ENCODE measurements at places on chromosomes 16 and 17.

- DNase-seq = no peak
These were observed 140.2 kb upstream of the ADAMTS18 start for GRCh38 chr16:77574867-77575624.

DNA sequence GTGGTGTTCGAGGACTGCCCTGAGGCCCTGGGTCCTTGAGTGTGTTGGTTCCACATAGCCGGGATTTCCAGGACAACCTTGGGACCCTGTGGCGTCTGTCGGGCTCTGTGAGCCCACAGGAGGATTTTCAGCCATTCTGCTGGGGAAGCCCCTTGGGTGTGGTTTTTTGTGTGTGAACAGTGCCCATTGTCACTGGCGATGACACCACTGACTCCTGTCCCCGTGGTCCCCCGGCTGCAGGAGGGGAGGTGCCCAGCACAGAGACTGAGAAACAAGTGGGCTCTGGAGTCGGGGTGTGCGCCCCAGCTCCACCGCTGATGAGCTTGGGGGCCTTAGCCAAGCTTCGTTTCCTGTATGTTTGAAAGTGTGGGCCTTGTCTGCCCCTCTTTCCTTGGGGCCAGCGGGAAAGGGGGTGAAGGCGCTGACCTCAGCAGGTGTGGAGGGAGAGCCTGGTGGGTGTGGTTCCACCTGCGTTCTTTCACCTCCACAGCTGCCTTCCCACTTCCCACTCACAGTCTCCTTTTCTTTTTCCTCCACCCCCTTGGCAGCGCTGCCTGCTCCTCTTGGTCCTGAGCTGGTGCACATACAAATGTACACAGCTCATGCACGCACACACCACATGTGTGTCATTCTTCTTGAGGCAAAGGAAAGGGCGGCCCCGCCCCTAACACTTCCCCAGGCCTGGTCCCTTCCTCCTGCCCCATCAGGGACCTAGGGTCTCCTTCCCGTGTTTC lies 16.1 kb downstream of the MGRN1 start:
- DNase-seq = no peak

GRCh38 chr17:78726513-78726912 lies 55.6 kb downstream of the CYTH1 start:
- no peak for DNase-seq

DNA sequence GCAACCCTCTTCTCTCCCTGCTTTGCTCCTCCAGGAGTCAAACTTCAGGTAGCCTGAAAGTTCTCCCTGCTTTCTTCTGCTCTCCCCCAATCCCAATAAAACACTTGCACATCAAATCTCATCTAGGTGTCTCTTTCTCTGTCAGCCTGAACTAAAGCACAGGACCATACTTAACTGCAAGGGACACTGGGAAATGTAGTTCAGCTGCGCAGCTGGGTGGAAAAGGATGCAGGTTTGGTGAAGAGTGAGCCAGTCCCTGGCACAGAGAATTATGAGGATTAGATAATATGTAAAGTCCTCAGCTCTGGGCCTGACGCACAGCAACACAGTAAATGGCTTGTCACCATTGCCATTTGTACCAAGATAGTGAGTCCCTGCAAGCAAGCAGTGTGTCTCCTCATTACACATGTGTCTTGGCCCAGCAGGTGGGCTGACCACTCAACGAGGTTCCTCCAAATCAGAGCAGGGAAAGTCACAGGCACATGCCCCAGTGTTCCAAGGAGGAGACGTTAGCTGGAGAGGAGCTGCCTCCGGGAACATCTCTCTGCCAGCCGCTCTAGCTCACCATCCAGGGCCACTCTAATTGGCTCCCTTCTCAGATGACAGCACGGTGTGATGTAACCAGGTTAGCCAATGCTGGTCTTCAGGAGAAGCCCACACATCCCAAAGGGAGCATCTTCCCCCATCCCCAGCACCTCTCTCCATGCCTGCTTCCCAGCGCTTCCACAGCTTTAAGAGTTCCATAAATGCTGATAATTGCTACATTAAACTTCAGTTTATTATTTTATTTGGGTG lies 29.7 kb upstream of the IRX3 start:
- no peak for DNase-seq

- DNase-seq = no peak
These were observed 192.6 kb downstream of the CPPED1 start for GRCh38 chr16:12611006-12611477.

- peak; percentile 52 for DNase-seq
These were observed 1.6 kb downstream of the AHSP start for GRCh38 chr16:31529108-31529936.

- no peak for DNase-seq
These were observed 39.7 kb upstream of the NDRG4 start for GRCh38 chr16:58460219-58460610.

DNA sequence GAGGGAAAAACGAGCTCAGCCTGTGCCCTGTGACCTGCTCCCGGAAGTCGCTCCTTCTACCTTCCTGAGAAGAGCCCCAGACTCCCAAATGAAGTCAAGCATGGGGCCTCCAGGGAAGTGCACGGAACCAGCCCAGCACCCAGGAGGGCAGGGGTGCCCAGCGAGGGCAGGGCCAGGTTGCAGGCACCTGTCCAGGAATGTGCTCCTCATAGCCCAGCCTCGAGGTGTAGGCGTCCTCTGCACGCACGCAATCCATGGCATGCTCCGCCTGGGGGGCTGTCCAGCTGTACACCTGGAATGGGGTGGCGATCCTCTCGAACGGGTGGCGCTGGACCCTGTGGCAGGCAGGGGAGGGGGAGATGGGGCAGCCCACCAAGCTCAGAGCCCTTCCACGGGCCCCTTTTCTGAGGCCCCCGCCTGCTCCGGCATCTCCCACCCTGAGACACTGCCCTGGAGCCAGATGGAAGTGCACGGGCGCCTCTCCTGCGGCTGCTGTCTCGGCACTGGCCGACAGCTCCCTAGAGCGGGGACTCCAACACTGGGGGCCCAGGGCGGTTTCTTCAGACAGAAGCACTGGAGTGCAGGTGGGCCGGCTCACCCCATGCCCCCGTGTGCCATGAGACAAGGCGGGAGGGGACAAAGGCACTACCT lies 10.9 kb downstream of the CLUH start:
- DNase-seq = no peak

DNA sequence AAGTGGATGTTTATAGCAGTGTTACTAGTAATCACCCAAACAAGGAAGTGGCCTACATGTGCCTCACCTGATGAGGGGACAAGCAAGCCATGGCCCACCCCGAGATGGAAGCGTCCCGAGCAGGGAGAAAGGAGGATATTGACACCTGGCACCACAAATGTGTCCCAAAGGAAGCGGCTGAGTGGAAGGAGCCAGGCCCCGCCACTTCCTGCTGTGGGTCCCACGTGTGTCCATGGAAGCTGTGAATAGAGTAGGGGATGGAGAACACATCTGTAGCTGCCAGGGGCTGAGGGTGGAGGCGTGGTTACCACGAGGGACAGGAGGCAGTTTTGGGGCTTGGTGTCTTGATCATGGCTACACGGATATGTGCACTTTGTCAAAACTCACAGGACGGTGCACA lies 49.2 kb downstream of the KCNJ12 start:
- DNase-seq = no peak

DNA sequence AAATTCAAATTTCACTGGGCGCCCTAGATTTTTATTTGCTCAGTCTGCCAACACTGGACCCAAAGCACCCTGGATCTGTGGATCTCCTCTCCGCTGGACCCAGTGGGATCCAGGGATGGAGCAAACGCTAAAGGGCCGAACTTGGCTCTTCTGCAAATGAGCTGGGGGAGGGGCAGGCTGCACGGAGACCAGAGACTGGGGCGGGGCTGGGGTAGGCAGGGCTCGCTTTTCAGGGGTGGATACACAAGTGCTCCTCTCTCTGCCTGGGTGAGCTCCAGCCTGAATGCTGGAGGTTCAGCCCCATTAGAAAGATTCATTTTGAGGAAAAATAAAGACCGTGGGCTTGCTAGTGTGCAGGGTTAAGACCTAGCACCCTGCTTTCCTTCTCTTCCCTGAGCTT lies 8.9 kb downstream of the CBX4 start:
- DNase-seq = no peak

DNA sequence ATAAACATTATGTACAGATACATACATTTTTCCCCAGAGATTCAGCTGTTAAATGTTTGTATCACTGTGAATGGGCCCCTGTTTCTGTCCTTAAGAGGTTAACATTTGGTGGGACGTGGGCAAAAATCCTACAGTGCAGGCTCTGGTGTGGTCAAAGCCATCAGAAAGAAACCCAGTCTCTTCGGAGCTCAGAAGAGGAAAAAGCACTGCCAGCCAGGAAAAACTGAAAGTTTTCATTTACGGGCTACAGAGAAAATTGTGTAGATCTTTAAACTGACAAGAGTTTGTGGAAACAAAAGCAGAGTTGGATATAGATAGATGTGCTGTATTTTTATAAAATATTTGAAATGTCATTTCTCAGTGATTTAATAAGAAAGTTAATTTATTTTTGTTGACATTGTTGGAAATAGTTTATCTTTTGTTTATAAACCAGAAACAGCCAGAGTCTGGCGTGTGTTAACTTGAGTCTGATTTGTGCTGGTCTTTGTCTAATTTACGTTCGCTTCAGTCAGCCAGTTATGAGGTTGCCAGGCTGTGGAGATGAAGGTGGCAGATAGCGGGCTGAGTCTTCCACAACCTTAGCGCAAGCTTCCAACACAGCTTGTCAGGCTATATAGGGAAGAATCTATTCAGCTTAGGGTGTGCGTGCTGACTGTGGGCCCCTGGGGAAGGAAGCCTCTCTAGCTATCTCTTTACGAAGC lies 9.5 kb upstream of the TEKT3 start:
- no peak for DNase-seq

- DNase-seq = no peak
These were observed 37.9 kb upstream of the SMIM36 start for GRCh38 chr17:55549140-55549539.

GRCh38 chr17:78105551-78105950 lies 23.0 kb downstream of the TMC6 start:
- DNase-seq = no peak

DNA sequence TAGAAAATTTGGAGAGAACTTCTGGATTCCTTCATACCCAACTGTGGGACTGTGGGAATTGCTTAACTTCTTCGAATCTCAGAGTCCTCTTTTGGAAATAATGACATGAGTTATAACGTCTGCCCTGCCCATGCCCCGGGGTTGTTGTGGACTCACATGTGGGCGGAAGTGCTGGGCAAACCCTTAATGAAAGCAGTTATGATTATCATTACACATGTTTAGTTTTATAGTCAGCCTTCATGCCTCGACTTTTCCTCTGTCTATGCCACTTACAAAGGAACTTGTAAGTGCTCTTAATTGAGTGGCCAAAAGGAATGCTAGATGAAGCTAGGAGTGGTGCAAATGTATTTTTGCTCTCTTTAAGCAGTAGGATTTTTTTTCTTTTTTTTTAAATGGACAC lies 3.9 kb downstream of the KRT27 start:
- DNase-seq = no peak

- DNase-seq = no peak
These were observed 5.8 kb downstream of the TRIM25 start for GRCh38 chr17:56908001-56908542.

DNA sequence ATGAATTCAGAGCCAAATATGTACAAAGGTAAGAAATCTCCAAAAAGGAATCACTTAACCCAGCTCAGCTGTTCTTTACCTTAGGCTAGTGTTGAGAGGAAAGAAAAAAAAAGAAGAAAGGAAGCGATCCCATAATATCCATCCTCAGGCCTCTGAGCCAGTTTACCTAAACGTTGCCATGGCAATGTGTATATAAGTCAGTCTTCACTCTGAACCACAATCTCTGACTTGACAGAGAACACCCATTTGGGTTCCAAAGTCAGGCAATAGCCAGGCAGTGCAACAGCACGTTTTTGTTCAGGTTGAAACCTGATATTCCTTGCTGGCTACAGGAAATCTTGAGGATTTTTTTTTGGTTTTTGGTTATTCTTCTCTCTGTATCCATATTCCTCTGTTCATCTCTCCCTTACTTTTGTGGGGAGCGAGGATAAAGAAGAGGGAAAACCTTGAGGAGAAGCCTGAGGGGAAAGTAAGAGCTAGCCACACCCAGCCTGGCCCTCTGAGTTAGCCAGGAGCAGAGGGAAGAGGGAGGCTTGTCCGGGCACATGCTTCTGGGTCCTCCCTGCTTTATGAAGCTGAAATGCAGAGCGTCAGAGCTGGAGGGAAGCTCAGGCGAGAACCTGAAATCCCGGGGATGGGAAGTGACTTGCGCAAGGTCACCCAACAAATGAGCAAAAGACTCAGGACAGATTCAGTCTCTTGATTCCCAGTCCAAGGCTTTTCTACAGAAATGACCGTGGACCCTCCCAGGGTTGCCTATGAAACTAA lies 152.7 kb downstream of the SOX9 start:
- DNase-seq = no peak

GRCh38 chr17:21394265-21394664 lies 18.1 kb downstream of the KCNJ12 start:
- DNase-seq = no peak

DNA sequence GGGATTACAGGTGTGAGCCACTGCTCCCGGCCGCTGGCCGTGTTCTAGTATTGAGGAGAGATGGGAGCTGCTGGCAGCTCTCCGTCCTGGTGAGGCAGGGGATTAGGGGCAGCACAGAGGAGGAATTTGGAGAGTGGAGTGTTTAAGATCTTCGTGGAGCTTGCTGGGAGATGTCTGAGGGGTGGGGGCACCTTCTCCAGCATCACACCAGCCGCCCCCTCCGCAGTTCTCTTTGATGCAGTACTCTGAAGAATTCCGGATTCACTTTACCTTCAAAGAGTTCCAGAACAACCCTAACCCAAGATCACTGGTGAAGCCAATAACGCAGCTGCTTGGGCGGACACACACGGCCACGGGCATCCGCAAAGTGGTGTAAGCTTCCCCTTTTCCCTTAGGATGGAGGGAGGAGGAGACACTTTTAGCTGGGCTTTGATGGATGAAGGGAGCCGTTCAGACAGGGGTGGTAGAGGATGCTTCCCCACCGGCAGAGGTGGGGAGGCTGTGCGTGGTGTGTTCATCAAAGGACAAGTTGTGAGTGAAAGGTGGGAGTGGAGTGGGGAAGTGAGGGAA lies 11.9 kb downstream of the ITGAM start:
- no peak for DNase-seq

GRCh38 chr17:55563363-55563762 lies 52.1 kb upstream of the SMIM36 start:
- no peak for DNase-seq

DNA sequence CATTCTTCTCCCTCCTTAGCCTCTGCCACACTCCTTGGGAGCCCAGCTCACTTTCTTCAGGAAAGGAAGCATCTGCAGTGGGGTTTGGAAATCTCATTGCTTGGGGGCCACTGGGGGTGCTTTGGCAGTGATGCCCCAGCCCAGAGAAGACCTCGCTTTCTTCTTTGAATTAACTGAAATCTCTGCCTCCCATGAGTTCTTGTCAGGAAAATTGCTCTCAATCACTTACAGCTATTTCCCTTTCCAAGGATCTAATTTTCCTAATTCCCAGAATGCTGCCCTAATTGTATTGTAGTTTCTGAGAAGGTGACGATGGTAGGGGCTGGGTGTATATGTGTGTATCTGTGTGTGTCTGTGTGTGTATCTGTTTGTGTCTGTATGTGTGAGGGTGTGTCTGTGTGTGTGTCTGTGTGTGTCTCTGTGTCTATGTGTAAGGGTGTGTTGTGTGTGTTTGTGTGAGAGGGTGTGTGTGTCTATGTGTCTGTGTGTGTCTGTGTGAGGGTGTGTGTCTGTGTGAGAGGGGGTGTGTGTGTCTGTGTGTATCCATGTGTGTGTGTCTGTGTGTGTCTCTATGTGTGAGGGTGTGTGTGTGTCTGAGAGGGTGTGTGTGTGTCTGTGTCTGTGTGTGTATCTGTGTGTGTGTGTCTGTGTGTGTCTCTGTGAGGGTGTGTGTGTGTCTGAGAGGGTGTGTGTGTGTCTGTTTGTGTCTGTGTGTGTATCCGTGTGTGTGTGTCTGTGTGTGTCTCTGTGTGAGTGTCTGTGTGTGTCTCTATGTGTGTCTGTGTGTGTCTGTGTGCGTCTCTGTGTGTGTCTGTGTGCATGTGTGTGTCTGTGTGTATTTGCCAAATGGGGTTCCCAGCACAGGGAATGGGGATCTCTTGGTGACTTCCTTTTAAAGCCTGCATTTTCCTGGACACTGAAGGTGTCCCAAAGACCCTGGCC lies 83.5 kb upstream of the DNAJA2 start:
- no peak for DNase-seq
